ENCODE measurements at places on chromosomes 3 and 15. TPM values are rescaled to one million over a fixed set of nuclear protein-coding genes. Genes with fewer than 3 reads are reported as not detected.

The IQCF5 gene
- not detected for polyA plus RNA-seq

The VGLL3 gene
- polyA plus RNA-seq, result 5.5 TPM

The MST1R gene
- polyA plus RNA-seq, result 1.7 TPM

The IL12A gene
- polyA plus RNA-seq, result 0.62 TPM

GRCh38 chr3:121869736-121870135 is 24.5 kb upstream of the SLC15A2 start:
- no peak for DNase-seq

DNA sequence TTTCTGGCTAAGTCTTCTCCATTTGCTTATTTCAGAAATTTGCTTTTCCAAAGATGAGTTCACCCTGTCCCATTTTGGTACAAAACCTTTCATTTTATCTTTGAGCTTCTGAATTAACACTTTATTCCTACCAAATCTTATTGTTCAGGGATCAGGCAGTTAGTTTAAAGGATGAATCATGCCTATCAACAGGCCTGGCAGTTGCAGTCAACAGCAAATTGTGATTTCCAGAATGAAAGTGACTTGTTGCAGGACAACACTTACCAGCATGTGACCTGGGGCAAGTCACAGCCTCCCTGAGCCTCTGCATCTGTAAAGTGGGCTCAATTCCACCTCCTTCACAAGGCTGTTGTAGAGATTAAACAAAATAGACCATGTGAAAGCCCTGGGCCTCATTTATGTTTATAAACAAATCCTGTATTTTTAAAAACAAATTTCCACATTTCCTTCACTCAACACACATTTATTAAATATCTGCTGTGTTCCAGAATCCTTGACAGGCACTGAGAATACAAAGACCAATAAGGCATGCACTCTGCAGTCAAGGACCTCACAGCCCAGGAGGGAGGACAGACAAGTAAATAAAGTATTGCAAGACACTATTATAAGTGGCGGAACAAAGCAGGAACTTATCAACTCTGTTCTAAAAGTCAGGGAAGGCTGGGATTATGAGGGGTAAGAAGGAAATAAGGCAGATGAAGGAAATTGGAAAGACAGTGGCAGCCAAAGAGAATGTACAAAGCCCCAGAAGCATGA is 359.1 kb upstream of the IL12A start:
- DNase-seq, result no peak

DNA sequence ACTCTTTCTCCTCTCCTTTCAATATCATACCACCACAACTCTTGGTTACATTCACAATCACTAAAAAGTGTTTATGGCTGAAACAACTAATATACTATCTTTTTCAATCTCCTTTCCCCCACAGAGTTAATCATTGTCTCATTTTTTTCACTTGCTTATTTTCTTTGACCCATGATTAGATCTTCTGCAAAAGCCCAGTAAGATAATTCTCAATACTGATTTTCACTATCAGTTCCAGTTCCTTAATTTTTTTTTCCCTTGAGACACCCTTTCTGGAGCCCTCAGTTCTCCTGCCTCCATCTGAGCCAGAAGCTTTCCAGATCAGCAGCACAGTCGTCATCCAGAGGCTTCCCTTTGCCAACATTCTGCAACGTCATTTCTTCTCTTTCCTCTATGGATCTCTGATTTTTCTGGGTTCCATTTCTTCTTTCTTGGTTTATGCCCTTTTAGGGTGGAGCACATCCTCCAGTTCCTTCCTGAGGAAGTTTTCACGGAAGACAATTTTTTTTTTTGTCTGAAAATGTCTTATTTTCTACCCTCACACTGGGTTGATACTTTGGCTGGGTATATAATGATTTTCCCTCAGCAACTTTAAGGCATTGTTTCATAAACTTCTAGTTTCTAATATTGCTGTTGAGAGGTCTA is 88.7 kb upstream of the C15orf39 start:
- no peak for DNase-seq

DNA sequence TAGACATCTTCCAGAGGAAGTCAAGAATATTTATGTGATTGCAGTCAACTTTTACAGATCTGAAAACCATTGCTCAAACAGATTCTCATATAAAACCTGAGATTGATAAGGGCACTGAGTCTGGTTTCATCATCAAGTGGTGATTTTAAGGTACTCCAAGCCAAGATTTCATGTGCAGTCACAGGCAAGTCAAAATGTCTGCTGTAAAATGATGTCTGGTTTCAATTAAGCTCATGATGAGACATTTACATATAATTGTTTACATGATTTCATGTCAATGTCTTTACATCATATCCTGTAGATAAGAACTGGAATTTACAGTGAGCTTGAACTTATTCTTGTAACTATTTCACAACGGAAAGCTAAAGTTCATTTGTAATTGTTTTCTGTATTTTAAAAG is 1215.5 kb downstream of the ROBO2 start:
- no peak for DNase-seq

- DNase-seq, result no peak
Measured at GRCh38 chr3:17154941-17155340, 270.2 kb downstream of the PLCL2 start.

- no peak for DNase-seq
Measured at GRCh38 chr3:61565569-61565968, 4.2 kb downstream of the PTPRG start.

DNA sequence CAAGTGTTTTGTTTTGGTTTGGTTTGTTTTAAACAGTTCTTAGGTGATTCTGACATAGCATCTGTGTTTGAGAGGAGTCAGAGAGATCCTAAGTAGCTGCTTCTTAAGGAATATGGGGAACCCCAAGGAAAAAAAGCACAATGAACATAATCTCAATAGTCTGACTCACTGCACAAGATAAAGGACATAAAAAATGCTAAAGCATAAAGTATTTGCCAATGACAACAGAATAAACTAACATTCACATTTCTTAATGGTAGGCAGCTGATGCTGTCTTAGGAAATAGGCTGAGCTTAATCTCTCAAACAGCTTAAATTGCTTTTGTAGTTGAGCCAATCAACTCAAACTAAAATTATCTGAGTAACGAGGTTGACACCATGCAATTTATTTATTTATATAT is 2.9 kb downstream of the NCEH1 start:
- DNase-seq, result no peak

DNA sequence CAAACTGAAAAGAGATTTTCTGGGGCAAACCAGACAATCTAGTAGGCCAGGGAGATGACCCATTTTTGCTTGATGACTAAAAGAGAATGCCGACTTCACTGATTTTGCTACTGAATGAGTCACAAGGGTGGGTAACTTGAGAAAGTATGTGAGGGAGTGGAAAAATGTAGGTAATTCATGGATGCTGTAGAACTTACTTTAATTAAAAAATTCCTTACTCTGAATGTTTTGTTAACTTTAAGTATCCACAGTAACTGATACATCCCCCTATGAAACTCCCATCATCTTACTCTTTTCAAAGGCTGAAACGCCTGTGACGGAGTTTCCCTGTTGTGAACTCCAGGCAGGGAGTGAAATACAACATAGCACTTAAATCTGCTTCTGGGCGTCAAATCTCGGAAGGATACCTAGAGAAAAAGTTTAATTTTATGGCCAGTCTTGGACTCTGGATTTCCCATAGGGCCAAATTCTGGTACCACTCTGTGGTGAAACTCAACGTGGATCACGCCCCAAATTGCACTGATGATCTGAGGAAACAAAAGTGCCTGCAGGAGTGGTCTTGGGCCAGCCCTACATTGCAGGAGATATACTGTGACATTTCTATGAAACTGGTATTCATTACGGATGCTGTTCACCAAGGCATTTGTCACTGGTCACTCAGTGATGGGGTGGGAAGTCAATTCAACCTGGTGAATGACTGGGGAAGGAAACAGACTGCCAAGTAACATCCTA is 24.0 kb downstream of the GOLIM4 start:
- peak; percentile 84 for DNase-seq
